ENCODE measurements at places on chromosomes 3 and 15. TPM values are rescaled to one million over a fixed set of nuclear protein-coding genes. Genes with fewer than 3 reads are reported as not detected.

CFAP91 gene
- polyA plus RNA-seq: 3.7 TPM

SSR3 gene
- polyA plus RNA-seq: 96.1 TPM

TRIM71 gene
- not detected for polyA plus RNA-seq

CTXN2 gene
- polyA plus RNA-seq: 0.02 TPM

GOLGA6D gene
- polyA plus RNA-seq: 0.02 TPM

SI gene
- polyA plus RNA-seq: not detected

FBXO40 gene
- not detected for polyA plus RNA-seq

CNTN3 gene
- polyA plus RNA-seq: 3.3 TPM

FBXW12 gene
- polyA plus RNA-seq: 0.07 TPM

CATSPER2 gene
- 0.96 TPM for polyA plus RNA-seq

TMEM207 gene
- polyA plus RNA-seq: not detected

AP2M1 gene
- 645 TPM for polyA plus RNA-seq

RARB gene
- 15.2 TPM for polyA plus RNA-seq

IL20RB gene
- polyA plus RNA-seq: 0.58 TPM

LDHAL6B gene
- not detected for polyA plus RNA-seq

SLC25A38 gene
- polyA plus RNA-seq: 34.9 TPM

CHRFAM7A gene
- polyA plus RNA-seq: 0.53 TPM

NME9 gene
- polyA plus RNA-seq: 0.65 TPM

KNL1 gene
- polyA plus RNA-seq: 2.0 TPM

GNAT1 gene
- polyA plus RNA-seq: not detected

FGD5 gene
- polyA plus RNA-seq: not detected

TWF2 gene
- 188 TPM for polyA plus RNA-seq

PEX11A gene
- 6.1 TPM for polyA plus RNA-seq

DENND6A gene
- polyA plus RNA-seq: 9.7 TPM

CCR1 gene
- not detected for polyA plus RNA-seq

RNF123 gene
- 53.3 TPM for polyA plus RNA-seq

TTLL13 gene
- polyA plus RNA-seq: 0.06 TPM

ALDH1A2 gene
- not detected for polyA plus RNA-seq

NPRL2 gene
- polyA plus RNA-seq: 43.6 TPM

DPPA2 gene
- not detected for polyA plus RNA-seq

ELL3 gene
- 0.89 TPM for polyA plus RNA-seq

PLIN1 gene
- polyA plus RNA-seq: 0.08 TPM

HES1 gene
- 152 TPM for polyA plus RNA-seq

C3orf22 gene
- polyA plus RNA-seq: not detected

EBLN2 gene
- 1.4 TPM for polyA plus RNA-seq

DLEC1 gene
- polyA plus RNA-seq: 0.02 TPM

SENP2 gene
- polyA plus RNA-seq: 8.5 TPM

STT3B gene
- 40.5 TPM for polyA plus RNA-seq

SLC28A2 gene
- polyA plus RNA-seq: not detected

GASK1A gene
- not detected for polyA plus RNA-seq

DHX30 gene
- 86.3 TPM for polyA plus RNA-seq

CEP63 gene
- polyA plus RNA-seq: 6.3 TPM

MTMR10 gene
- 6.4 TPM for polyA plus RNA-seq

SHISA5 gene
- polyA plus RNA-seq: 141 TPM

SLC22A13 gene
- polyA plus RNA-seq: 0.29 TPM

CAMP gene
- polyA plus RNA-seq: not detected

TIPIN gene
- 5.7 TPM for polyA plus RNA-seq

INKA1 gene
- 3.4 TPM for polyA plus RNA-seq

OTOL1 gene
- not detected for polyA plus RNA-seq

RLBP1 gene
- not detected for polyA plus RNA-seq

CP gene
- not detected for polyA plus RNA-seq

FOXL2 gene
- polyA plus RNA-seq: not detected

TGM4 gene
- polyA plus RNA-seq: 0.12 TPM

SMAD6 gene
- polyA plus RNA-seq: 3.8 TPM

KLHL6 gene
- polyA plus RNA-seq: not detected

SNAP23 gene
- 45.0 TPM for polyA plus RNA-seq
